ENCODE measurements at places on chromosomes 7 and 10.

- no peak for DNase-seq
Measured at GRCh38 chr7:124856299-124856888, 73.2 kb downstream of the POT1 start.

- no peak for DNase-seq
Measured at GRCh38 chr7:84009051-84009450, 185.5 kb downstream of the SEMA3A start.

GRCh38 chr7:157355784-157356511, 19.1 kb downstream of the DNAJB6 start:
- no peak for DNase-seq

- no peak for DNase-seq
Measured at GRCh38 chr10:16816830-16817124, 447 bp downstream of the RSU1 start.

DNA sequence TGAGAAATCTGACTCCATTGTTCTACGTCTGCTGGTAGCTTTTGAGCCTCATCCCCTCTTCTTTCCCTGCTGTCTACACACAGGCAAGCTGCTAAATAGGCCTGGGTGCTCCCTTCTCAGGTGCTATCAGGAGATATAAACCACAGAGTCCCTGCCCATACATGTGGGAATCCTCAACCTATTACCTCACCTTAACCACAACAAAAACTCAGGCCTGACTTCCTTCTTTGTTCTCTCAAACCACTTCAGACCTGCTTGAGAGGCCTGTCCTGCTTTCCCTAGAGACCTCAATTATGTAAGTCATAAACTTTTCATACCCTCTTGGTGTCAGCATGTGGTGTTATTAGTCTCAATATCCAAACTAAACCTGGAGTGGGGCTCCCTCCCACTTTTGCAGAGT, 75.0 kb upstream of the MAGI2 start:
- DNase-seq: no peak

GRCh38 chr7:2738766-2739549, 51.0 kb downstream of the AMZ1 start:
- DNase-seq: no peak

DNA sequence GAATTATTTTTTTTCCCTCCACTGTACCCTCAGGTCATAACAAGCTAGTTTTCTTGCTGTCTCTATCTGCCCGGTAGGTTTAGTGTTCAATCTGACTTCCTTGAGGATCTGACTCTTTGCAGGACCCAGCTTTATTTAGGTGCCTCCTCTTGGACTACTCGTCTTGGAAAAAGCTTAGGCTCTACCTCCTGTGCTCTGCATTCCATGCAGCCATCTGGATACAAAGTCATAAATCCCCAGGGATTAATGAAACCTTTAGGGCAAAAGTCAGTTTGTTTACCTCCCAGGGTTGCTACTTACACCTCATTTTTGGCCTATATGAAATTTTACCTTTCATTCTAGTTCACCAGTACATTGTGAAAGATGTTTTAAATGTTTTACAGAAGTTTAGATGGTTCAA, 8.0 kb downstream of the STAG3 start:
- no peak for DNase-seq

DNA sequence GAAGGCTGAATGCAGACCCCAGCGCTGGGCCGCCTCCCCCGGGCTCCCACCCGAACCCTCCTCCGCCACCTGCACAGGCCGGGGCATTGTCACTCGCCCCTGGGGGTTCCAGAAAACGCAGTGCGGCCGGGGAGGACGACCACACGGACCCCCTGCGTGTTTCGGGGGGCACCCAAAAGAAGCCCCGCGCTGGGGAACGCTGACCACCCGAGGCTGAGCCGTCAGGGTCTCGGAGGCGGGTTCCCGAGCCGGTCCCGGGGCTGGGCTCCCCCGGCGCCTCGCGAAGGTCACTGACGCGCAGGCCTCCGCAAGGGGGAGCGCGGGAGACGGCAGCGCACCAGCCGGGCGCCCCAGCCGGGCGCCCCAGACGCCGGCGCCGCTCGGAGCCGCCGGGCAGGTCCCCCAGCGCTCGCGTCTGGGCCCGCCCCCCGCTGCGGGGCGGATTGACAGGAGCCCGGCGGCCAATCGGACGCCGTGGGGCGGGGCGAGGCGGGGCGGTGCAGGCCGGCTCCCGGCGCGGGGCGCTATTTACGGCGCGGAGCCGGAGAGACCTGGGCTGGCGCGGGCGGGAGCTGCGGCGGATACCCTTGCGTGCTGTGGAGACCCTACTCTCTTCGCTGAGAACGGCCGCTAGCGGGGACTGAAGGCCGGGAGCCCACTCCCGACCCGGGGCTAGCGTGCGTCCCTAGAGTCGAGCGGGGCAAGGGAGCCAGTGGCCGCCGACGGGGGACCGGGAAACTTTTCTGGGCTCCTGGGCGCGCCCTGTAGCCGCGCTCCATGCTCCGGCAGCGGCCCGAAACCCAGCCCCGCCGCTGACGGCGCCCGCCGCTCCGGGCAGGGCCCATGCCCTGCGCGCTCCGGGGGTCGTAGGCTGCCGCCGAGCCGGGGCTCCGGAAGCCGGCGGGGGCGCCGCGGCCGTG, at the start of gene BAMBI:
BAMBI (plus strand) TSS at position 554 of the 920 bp plus-strand sequence. CDS start 377 bp downstream, outside the sequence.
- peak; percentile 45 for DNase-seq

- no peak for DNase-seq
Measured at GRCh38 chr7:142806022-142806356, 35.2 kb downstream of the PRSS2 start.

DNA sequence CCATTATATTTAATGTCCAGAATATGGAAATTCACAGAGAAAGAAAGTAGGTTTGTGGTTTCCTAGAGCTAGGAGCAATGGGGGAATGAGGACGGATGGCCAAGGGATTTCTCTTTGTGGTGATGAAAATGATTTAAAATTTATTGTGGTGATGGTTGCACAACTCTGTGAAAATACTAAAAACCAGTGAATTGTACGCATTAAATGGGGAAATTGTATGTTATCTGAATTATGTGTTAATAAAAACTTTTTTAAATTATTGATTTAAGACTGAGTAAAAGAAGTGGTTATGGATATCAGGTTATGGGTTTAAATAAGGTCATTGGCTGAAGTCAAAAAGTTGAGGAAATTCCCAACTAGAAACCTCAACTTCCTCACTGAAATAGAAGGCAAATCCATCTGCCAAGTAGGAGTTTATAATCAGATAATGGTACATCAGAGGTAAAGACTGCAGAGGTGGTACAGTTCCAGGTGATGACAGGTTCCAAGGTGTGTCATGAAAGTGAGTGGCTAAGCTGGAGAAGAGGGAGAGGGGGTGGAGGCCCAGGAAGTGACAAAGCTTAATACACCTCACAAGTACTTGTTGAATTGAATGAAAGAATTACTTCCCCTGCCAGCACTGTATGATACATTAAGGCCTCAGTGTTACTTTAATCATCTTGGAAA, 68.9 kb upstream of the CCDC71L start:
- DNase-seq: no peak

GRCh38 chr10:89224739-89225443, 17.8 kb upstream of the CH25H start:
- no peak for DNase-seq

- no peak for DNase-seq
Measured at GRCh38 chr10:69851306-69851705, 49.6 kb downstream of the COL13A1 start.

DNA sequence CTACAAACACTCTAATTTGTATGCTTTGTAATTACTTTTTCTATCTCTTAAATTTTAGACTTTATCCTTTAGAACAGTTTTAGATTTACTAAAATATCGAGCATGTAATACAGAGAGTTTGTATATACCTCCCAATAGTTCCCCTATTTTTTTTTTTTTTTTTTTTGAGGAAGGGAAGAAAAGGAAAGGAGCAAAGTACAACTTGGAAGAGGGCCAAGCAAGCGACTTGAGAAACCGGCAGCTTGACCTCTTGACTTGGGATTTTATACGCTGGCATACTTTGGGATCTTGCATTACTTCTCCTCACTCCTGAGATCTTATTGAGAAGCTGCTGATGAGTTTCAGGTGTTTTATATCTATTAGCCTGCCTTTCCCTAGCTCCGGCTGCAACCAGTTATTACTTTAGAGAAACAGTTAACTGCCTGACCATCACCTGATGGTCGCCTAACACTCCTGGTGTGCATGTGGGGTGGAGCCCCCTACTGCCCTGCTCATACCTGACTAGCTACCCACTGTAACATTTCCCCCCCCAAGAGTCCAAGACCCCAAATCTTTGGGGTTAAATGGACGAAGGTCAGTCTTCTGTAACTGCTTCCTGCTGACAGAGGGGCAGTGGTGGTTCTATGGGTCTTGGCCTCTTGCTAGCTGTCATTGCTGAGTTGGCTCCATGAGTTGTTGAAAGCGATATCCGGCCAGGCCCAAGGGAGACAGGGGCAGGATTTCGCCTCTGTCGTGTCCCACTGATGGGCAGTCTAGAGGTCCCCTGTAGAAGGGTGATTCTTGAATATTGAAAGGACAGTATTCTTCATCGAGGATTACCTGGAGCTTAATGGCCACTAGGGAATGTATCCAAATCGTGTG, 28.5 kb downstream of the MKLN1 start:
- DNase-seq: no peak

DNA sequence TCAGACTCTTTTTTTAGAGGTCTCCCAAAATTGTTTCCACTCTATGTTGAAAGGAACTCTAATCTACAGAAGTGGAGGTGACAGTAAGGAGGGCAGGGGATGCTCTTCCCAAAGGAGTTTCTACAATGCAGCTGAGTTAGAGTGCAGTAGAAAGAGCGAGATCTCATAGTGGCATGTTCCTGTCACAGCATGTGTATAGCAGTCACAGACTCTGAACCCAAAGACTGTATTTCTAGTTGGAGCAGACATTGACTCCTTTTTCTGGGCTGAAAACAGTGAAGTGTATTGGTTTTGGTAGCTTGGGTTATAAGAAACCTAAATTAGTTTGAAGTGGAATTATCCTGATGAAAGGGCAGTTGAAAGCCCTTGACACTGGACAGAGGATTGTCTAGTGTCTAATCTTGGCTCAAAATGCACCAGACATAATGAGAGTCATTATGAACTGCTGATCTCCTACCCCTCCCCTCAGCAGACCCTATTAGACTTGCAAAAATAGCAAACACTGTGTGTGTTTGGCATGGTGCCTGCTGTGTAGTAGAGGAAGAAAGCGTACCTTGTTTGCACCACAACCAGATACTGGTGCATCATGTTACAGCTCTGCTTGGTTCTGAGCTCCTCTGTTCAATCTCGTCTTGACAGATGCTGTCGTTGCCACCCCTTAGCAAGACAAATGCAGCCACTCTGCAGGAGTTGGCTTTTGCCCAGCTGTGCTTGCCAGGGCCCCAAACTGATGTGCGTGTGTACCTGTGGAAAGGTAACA, 336.0 kb downstream of the AUTS2 start:
- no peak for DNase-seq

DNA sequence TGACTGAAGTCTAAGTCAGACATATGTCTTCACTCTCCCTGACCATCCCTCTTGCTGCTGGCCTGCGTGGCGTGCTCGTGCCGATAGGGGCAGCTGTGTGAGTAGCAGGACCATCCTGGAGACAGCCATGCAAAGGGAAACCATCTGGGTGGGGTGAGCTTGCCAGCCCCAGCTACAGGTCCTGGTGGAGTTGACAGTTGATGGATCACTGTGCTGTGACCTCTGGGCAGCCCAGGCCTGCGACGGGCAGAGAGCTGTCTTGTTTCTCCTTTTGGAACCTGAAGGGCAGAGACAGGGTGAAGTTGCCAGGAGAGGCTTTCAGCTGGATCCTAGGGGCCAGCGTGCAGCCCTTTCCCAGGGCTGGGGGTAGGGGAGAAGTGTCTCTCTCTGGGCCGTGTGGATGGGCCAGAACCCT, 44.7 kb downstream of the GRK5 start:
- DNase-seq: no peak

- DNase-seq: no peak
Measured at GRCh38 chr10:117186832-117187615, 10.3 kb upstream of the KCNK18 start.

GRCh38 chr10:6136215-6137201, 47.7 kb downstream of the RBM17 start:
- no peak for DNase-seq

DNA sequence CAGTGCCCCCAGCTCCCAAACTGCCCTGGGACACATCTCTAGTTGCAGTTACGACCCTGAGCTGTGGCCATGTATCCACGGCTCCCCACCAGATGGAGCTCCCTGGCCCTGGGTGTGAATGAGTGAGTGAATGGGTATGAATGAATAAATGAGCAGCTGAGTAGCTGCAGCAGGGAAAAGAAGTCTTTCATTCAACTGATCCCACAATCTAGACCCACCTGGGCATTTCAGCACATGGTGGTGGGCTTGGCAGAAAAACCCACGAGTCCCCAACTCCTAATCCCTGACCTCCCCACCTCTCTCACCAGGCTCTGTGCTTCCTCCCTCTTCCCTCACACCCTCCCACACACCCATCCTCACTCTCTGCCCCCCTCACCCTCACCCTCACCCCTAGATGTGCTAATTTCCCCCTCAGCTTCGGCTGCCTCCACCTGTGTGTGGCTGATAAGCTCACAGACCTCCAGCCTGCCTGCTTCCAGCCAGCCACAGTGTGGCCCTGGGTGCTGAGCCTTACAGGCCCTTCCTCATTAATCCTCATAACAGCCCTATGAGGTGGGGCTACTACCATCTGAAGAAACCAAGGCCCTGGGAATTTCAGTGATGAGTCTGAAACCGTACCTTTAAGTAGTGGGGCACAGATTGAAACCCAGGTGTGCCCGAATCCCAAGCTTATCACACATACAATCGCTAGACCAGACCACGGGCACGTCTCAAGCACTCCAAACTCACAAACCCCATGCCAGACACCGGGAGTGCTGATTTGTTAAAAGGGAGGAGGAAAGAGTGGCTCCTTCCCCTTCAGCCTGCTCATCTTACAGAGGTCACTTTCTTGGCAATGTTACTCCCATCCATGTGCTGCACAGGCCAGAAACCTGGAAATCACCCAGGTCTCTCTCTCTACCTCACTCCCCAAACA, 2.2 kb upstream of the ATP6V1F start:
- DNase-seq: no peak

DNA sequence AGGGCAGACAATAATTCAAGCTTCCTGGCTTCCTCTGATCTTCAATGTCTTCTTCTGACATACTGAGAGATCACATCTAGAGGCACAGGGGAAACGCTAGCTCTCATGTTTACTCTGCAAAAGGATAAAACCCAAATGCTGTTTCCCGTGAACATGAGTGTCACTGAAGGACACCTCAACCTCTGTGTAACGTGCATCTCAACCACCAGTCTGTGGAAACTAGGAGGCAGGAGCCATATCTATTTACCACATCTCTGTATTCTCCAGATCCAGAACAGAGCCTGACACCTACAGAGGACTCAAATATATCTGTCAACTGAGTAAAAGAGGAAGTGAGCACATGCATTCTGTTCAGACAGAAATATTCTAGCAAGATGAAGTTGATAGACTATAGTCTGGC, 140.3 kb upstream of the TARP start:
- DNase-seq: no peak
